Endothelial cell (in vitro differentiated cells): ENCODE measurements at places on chromosomes 1 and 21.

- DNase-seq: no peak
Observed at GRCh38 chr1:46130606-46131005, 1.8 kb downstream of the PIK3R3 start.

DNA sequence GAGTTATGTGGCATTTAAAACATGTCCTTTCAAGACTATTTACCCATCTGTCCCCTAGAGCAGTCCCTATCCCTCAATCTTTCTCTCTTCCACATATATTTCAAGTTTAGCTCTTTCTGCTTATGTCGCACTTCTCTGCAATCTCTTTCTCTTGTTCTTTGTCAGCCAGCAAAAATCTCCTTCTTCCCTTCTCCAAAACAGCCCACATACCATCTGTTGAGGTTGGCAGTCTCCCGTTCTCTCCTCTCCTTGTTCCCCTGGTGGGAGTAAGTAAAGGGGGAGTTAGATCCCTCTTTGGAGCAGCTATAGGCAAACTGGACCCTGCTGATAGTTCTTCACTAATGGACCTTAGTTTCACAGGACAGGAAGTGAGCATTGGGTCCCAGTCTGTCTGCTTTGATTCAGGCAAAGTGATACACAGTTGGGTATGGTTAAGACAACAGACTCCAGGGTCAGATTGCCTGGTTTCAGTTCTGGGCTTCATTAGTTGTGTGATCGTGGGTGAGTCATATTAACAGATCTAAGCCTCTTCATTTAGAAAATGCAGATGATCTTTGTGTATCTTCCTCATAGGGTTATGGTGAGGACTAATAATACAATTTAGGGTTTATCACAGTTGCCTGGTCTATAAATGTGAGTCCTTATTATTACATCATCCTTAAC is 19.7 kb downstream of the BRINP2 start:
- no peak for DNase-seq

- DNase-seq: no peak
Observed at GRCh38 chr1:15248216-15248615, 1.2 kb downstream of the FHAD1 start.

- no peak for DNase-seq
Observed at GRCh38 chr21:38775733-38776132, 30.0 kb upstream of the ETS2 start.

DNA sequence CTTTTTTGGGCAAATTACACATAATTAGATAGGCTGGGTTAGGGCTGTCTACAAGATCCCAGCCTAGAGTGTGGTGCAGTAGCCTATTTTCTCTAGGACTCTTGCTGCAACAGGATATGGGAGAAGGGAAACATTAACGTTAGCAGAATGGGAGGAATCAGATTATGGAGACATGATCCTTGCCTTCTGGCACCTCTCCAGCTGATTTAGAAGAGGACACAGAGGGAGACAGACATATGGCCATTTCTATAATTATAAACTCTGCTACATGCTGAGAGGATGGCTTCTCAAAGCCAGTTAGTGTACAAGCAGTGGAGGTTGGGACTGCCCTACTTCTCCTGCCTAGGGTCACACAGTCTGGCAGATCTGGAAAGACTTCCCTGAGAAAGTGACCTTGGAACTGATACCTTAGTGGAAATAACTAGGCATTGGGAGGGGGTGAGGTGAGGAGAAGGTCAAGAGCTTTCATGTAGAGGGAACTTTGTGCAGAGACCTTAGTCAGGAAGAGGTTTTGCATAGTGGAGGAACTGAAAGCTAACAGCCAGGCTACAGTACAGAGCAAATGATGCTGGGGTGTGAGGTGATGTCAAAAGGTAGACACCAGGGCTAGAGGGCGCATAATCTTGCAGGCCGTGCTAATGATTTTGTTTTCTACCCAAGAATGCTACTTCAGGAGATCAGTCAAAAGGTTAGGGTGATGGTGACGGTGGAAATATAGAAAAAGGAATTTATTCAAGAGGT is 1.2 kb upstream of the CD1D start:
- no peak for DNase-seq

DNA sequence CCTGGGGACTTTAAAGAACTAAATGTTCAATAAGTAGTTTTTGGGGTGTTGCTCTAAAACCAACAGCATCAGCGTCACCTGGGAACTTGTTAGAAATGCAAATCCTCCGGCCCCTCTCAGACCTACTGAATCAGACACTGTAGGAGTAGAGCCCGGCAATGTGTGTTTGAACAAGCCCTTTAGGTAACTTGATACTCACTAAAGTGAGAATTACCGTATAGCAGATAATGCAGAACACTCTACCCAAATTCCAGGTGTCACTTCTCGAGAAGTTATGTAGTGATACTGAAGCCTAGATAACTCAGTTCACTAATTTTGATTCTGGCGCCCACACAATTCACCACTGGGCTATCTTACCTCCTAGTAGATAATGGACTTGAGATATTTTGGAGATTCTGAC is 3.7 kb upstream of the DPT start:
- no peak for DNase-seq

- no peak for DNase-seq
Observed at GRCh38 chr1:31782421-31783410, 18.6 kb upstream of the ADGRB2 start.

GRCh38 chr1:65045022-65045817 is 78.9 kb upstream of the JAK1 start:
- no peak for DNase-seq

DNA sequence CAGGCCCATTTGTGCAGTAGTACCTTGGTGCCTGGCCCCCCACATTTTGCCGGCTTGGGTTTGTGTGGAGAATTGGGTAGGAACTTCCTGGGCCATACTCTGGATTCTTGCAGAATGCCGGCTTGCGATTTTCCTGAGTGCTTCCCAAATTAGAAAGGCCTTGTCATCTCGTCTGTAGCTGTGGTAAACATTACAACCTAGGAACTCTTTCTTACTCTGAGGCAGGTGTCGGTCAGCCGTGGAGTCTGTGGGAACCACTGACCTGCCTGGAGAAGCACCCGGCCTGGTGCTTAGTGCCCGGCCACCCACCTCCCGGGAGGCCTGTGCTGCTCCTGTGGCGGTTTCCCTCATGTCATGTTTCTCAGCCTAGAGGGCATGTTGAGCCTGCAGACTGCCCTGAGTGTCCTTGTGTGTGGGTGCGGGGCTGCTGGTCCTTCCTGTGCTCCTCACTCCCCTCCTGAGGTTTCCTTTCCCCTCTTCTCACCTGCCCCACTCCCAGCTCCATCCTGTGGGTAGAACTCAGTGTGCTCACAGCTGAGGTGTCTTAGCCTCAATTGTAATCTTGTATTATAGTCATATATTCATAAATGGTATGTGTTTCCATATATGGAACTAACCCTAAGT is 64.7 kb downstream of the S100B start:
- DNase-seq: no peak

DNA sequence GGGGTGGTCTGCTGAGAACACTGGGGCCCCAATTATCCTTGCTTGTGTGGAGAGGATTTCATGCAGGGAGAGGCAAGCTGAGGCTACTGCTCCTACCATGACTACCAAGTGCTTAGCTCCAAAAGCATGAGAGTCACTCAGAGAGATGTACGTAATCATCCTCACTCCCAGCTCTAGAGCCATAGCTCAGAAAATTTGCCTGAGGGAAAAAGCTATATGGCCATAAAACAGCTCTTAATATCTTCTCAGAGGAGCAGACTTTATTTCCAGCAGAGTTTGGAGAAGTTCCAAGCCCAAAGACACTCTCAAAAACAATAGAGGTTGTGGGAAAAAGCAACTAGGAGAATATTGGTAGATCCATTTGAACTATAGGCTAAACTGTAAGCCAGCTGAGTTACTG is 106.4 kb upstream of the PBX1 start:
- no peak for DNase-seq

DNA sequence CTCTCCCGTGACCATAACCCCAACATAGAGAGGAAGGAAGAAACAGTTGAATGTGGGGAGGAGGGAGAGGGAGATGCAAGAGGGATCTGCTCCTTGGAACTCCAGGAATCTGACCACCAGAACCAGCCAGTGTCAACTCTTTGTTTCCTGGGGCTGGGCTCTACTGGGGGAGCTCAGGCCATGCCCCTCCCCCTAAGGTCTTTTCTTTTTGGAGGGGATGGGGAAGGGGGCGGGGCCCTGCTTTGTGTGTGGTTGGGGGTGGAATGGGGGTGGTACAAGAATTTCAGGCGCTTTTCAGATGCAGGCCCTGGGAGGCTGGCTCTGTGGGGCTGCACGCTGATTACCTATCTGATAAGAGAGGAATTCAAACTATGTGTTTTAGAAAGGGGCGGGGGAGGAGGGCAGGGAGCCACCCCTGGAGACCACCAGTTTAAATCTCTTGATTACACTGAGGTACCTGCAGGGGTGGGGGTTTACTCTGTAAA is 8.3 kb downstream of the LIN28A start:
- DNase-seq: no peak

DNA sequence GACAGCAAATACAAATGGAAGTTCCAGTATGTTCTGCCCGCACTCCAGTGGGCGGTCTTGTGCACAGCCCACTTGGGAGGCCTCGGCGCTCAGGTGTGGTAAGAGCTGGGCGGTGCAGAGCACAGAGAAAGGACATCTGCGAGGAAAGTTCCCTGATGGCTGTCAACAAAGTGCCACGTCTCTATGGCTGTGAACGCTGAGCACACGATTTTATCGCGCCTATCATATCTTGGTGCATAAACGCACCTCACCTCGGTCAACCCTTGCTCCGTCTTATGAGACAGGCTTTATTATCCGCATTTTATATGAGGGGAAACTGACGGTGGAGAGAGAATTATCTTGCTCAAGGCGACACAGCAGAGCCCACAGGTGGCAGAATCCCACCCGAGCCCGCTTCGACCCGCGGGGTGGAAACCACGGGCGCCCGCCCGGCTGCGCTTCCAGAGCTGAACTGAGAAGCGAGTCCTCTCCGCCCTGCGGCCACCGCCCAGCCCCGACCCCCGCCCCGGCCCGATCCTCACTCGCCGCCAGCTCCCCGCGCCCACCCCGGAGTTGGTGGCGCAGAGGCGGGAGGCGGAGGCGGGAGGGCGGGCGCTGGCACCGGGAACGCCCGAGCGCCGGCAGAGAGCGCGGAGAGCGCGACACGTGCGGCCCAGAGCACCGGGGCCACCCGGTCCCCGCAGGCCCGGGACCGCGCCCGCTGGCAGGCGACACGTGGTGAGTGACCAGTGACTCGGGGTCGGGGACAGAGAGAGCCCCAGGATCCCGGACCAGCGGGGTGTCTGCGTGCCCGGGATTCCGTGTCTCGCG is at the start of gene IL12RB2:
TSS of gene IL12RB2 (plus strand) at position 623 of the 810 bp plus-strand sequence. CDS start 12,496 bp downstream, outside the sequence.
- peak; percentile 13 for DNase-seq

DNA sequence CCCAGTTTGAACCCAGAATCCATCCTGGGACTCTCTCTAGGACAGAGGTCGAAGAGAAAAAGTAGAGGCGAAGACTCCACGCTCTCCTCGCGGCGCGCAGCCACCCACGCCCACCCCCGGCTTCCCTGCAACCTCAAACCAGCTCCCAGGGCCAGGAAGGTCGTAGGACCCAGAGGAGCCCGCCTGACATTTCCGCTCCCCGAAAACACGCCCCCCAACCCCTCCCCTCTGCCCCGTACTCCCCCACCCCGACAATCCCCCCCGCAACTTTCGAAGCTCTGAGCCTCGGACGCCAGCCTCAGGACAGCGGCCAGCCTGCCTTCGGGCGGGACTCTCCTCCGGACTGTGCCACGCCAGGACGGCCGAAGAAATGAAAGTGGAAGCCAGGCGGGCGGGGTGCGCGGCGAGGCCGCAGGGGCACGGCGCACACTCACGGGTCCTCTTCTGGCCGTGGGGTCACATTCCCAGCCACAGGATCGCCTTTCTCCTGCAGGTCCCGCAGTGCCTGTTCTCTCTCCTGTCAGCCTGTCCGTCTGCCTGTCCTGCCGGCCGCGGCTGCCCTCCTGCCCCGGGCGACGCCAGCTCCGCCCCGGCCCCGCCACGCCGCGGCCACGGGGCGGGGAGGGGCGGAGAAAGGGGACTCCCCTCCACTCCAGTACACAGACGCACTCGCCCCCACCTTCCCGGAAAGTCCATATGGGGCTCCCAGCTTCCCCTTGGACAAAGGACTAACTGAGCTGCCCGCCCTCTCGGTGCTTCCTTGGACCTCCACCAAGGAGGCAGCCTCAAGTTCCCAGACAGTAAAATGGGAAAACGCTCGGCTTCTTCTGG is at the start of gene MOB3C:
TSS of gene MOB3C (minus strand) at position 535 of the 831 bp plus-strand sequence. CDS start 3,490 bp downstream, outside the sequence.
- DNase-seq: peak; percentile 62

DNA sequence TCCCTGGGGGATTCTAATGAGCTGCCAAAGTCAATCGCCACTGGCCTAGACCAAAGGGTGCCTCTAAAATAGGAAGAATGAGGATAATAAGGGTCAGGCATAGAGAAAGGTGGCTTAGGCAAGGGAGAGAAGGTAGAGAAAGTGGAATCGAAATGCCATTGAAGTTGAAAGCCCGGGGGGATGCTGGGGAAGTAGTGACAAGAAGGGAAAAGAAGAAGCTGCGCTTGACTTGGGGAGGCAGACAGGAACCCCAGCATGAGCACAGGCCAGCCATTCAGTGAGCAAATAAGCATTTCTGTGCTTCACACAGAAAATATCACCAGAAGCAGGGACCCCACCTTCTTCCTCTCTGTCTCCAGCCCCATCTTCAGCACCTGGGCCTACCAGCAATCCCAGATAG is 1.5 kb downstream of the CD2 start:
- DNase-seq: no peak

DNA sequence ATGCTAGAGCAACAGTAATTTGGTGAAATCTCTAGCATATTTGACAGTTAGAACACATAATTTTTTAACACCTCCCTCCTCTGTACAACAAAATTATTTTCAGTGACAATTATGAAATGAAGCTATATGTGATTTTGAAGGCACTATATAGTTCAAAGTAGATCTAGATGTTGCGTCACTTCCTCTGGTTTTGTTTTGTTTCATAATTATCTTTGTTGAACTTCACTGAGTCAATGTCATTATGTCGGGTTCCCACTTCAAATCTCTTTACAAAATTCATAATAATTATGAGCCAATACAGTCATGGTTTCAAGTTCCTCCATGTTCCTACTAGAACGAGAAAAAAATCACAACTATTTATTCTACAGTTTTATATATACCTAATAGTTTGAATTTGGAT is 254.8 kb upstream of the PLXNA2 start:
- DNase-seq: no peak

GRCh38 chr21:37196847-37197246 is 70.3 kb downstream of the VPS26C start:
- no peak for DNase-seq

DNA sequence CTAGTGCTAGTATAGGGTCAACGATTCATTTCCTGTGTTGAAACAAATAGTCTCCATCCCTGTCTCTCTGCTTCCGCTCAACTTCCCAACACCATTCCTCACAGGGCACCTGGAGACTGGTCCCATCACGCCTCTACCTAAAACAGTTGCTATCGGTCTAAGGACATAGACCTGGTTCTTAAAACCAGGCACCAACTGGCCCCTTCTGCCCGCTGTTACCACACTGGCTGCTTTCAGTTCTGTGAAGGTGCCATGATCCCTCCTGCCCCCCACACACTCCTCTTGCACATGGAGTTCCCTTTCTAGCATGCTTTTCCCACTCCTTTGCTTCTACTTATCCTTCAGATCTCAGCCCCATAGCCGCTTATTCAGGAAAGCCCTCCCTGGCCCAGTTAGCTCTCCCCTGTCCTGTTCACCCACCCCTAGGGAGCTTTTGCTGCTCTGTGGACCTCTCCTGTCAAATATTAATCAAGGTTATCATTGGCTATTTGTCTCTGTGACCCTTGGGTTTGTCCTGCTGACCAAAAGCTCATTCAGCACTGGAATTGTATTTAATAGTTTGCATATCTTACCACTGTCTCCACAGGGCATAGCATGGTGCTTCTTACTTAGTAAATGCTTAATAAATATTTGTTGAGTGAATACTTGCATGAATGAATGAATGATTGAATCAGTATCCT is 11.9 kb upstream of the KPRP start:
- DNase-seq: no peak
